Stimulated activated naive CD4-positive, alpha-beta T cell (primary cell): ENCODE measurements at places on chromosomes 16 and 17.
A peak's percentile ranks its signal among the peaks of the same experiment; 100 is the strongest.

GRCh38 chr16:66698046-66698445 lies 1.5 kb upstream of the CMTM4 start:
- no peak for DNase-seq

- no peak for DNase-seq
Observed at GRCh38 chr16:29663807-29664090, 702 bp downstream of the SPN start.

- DNase-seq, result no peak
Observed at GRCh38 chr16:49674990-49675389, 180.9 kb downstream of the ZNF423 start.

DNA sequence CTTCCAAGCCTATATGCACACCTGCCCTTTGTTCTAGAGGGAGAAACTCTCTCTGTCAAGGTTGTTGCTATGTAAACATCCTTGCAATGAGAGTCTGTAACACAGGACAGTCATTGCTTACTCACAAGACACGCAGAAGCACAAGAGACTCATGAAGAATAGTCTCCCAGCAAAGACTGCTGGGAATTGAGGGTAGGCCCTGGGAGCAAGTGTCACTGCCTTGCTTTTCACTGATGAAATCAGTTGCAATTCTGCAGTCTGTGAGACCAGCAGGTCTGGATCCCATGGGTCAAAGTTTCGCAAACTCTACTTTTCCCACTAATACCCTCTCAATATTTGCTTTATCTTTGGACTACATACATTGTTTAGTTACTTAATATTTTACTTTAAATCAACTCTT lies 177.4 kb downstream of the FTO start:
- DNase-seq, result no peak

- no peak for DNase-seq
Observed at GRCh38 chr17:34858591-34859565, 102.4 kb downstream of the CCT6B start.

DNA sequence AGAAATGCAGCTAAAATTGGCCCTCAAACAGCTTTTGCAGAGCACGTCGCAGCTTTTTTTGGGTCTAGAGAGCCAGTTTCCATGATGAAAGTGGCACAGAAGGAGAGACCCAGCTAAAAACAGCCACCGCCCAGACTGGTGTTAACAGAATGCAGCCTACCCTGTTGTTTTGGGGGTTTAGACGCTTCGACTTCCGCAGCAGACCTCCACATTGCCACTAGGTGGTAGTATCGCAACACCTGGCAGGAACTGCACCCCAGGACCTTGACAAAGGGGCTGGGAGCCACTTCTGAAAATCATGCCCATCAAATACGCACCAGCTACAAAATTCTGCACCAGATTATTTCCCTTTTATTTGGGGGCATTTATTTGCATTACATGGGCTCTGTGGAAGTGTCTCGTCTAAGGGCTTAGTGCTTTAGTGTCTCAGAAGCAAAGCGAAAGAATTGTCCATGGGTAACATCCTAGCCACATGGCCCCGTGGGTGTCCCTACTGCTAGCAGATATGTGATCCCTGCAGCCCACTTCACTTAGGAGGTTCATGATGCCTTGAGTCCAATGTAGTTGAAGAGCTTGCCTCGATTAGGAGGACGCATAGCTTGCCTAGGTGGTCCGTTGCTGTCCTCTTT lies 167.1 kb downstream of the HAPSTR1 start:
- no peak for DNase-seq

- DNase-seq, result no peak
Observed at GRCh38 chr16:1785846-1786170, 3.0 kb downstream of the NUBP2 start.

- DNase-seq, result no peak
Observed at GRCh38 chr17:56297184-56297583, 143.9 kb downstream of the ANKFN1 start.

DNA sequence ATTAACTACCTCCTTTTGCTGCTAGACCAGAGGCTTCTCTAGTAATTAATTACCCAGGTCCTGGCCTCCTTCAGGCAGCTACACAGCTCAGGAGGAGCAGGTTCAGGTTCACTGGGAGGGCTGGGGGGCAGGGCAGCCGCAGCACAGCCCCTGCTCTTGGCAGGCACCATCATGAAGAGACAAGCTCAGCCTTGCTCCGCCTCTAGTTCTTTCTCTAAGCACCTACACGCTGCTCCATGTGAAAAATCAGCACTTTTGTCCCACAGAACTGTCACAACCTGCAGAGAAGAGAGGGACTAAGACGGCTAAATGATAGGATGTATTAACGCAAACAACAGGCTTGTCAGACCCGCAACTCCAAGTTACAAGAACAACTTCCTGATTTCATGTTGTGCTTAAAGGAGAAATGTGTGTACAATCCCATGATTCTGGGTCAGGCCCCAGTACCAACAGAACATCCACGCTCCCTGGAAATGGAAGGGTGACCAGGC lies 53.4 kb downstream of the GRB2 start:
- DNase-seq, result no peak

- no peak for DNase-seq
Observed at GRCh38 chr17:7219229-7219811, 316 bp downstream of the DLG4 start.

- DNase-seq, result no peak
Observed at GRCh38 chr17:1810450-1811103, 19.1 kb downstream of the SMYD4 start.

DNA sequence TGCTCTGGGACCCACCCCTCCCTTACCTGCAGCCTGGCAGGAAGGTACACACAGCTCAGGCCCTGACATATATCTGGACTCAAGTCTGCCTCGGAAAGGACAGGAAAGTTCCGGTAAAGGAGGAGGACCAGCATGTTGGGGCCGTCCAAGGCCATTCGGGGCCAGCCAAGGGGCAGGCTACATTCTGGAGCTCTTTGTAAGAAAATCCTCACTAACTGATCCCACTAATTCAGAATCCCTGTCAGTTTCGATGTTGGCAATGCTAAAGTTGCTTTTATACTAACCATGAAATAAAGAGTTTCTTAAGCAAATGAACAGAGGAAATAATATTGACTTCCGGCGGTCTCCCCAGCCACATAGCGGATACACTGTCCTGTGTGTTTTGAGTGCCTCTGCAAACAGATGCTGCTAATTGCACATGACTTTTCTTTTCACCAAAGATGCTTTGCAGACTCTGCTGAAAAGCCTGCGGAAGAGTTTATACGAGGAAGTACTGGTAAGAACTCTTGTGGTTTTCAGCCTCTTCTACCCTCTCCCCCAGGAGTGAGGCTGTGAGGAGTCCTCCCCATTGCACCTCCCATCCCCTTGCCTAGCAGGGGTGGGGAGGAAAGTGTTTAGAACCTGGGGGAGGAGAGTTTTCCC lies 54.8 kb downstream of the PLXDC1 start:
- no peak for DNase-seq

- no peak for DNase-seq
Observed at GRCh38 chr17:20225162-20226115, 216.3 kb downstream of the SPECC1 start.

- DNase-seq, result no peak
Observed at GRCh38 chr16:27816561-27816960, 247.0 kb downstream of the GSG1L start.

DNA sequence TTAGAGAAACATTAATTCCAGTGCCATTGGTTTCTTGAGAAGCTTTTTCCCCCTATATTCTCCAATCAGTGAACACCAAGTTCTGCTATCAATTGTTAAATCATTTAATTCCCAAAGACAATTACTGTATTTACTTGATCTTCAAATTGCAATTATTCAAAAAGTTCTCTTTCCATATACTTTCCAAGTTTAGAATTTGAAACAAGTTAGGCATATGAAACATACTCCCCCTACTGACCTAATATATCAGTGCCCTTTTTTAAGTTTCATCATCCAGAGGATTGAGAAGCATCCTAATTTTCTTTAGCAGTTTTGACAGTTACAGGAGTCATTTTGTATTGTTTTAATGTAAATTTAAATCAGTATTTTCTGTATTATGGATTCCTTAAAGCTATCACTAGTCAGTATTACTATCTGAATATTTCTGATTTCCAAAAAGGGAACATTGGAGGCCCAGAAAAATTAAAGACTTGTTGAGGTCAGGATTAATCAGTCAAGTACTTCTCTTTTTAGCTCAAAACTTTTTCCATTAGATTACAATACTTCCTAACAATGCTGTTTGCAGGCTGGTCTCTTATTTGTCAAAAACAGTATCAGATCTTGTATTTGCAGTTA lies 16.3 kb downstream of the MEIOC start:
- DNase-seq, result no peak

- no peak for DNase-seq
Observed at GRCh38 chr17:72357764-72358365, 237.0 kb downstream of the SOX9 start.

DNA sequence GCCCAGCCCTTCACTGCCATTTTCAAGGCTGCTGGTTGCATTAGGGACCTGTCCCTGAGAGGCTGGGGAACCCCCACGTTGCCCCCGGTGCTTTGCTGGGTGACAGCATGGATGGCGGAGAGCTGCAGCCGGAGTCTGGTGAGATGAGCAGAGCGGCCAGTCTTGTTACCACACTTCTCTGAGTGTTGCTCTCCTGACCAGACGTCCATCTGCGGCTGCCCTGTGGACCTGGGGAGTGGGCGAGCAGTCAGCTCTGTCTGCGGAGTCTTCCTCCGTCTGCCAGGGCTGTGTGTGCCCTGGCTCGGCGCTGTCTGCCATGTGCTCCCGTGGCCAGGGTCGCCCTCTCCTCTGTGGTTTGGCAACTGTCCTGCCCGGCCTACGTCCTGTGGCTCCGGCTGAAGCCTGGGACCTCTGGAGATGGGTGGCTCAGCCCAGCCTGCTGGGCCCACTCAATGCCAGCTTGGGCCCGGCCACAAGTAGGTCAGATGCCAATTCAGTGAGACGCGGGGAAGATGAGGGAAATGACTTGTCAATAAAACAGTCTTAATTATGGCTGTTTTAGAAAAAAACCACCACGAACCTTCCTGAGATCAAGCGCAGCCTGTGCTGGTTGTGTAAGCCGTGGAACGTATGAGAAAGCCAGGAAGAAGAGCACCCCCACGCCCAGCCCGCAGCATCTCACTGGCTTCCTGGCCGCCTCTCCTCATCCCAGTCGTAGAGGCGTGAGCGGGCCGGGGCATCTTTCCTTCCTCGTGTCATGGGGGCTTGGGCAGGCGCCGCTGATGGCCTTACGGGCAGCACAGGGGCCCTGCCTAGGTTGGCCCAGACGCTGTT lies 7.9 kb downstream of the KCTD5 start:
- DNase-seq, result no peak

DNA sequence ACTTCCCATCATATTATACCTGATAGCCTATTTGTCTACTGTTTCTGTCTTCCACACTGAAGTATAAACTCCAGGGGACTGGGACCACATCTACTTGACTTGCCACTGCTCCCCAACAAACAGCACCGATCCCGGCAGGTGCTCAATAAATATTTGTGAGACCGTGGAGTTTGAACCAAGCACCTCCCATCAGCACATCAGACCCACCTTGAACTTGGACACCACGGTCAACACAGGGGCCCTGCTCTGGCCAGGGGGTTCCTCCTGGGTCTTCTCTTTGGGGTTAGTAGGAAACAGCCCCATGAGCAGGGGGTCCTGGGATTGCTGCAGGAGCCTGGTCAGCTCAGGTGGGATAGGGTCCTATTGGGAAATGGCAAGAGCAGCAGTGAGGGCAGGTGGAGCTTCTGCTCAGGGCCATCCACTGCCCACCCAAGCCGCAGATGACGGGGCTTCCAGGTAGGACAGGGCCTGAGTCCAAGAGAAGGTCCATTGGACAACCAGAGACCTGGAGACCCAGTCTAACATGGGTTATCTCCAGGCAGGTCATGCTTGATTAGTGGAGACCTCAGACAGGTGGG lies 19.9 kb downstream of the ZNHIT3 start:
- DNase-seq, result no peak

DNA sequence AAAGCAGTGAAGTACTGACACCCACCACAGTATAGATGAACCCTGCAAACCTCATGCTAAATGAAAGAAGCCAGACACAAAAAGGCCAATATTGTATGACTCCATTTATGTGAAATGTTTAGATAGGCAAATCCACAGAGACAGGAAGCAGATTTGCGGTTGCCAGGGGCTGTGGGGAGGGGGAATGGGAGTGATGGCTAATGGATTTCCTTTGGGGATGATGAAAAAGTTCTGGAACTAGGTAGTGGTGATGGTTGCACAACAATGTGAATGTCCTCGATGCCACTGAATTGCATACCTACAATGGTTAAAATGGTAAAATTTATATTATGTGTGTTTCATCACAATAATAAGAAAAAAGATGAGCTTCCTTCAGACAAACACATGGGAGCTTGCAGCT lies 28.4 kb upstream of the WFIKKN2 start:
- no peak for DNase-seq

GRCh38 chr17:67637901-67638641 lies 79.7 kb upstream of the NOL11 start:
- no peak for DNase-seq

DNA sequence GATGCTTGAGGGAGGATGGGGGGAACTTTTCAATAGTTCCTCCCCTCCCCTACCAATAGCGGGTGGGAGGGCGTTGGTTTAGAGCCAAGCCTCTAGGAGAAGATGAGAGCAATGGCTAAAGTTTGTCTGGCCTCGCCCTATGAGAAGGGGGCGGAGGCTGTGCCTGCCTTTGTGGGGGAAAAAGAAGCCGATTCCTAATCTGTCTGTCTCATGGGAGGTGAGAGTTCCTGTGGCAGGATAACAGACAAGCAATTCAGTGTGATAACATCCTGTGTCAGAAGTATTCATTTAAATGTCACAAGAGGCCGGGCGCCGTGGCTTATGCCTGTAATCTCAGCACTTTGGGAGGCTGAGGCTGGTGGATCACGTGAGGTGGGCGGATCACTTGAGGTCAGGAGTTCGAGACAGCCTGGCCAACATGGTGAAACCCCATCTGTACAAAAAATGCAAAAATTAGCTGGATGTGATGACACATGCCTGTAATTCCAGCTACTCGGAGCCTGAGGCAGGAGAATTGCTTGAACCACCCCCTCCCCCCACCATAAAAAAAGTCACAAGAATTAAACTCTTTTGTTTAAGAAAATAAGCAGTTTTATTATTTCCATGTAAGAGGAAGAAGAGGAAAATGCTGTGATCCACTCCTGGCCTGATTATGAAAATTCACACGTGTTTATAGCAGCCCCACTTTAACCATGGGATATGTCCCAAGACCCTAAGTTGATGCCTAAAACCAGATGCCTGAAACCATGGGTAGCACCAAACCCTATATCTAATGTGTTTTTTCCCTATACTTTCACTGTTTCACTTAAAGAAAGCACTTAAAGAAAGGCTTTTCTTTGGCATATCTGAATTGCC lies 1.7 kb downstream of the SLFN5 start:
- peak; percentile 69 for DNase-seq

GRCh38 chr17:38609280-38610031 lies 3.7 kb upstream of the SRCIN1 start:
- DNase-seq, result no peak
